ENCODE measurements at places on chromosomes 5 and 9. TPM values are rescaled to one million over a fixed set of nuclear protein-coding genes. Genes with fewer than 3 reads are reported as not detected.

DNA sequence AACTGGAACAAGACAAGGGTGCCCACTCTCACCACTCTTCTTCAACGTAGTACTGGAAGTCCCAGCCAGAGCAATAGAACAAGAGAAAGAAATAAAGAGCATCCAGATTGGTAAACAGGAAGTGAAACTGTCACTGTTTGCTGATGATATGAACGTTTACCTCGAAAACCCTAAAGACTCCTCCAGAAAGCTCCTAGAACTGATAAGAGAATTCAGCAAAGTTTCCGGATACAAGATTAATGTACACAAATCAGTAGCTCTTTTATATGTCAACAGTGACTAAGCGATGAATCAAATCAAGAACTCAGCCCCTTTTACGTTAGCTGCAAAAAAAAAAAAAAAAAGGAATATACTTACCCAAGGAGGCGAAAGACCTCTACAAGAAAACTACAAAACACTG lies 306.6 kb downstream of the PLK2 start:
- H3K4me3 ChIP-seq: no peak overlapping the region
- DNase-seq: no peak
- H3K27ac ChIP-seq: no peak overlapping the region
- no peaks in the 10 kb centered on the region for H3K4me1 ChIP-seq
- H3K27me3 ChIP-seq: no peaks in the 10 kb centered on the region

DNA sequence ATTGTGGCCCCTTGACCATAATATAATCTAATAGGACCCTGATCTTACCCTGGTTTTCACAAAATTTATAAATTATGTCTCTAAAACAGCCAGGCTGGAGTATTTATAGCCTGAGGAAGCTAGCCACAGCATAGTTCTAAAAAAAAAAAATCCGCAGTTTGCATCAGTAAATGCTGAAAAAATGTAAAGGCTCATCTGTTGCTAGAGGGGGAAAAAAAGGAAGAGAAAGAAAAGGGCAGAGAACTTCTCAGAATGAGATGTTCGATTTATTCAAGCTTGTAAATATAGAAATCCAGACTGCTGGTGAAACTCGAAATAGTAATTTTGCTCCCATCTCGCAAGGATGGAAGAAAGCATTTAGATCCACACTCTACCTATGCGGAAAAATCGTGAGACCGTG lies 467.5 kb downstream of the NTRK2 start:
- no peaks in the 10 kb centered on the region for H3K4me1 ChIP-seq
- H3K4me3 ChIP-seq: no peak overlapping the region
- H3K36me3 ChIP-seq: no peaks in the 10 kb centered on the region

PHF2 gene
- total RNA-seq: 39.1 TPM

GRCh38 chr5:155103146-155103545 lies 89.6 kb downstream of the KIF4B start:
- H3K4me3 ChIP-seq: no peak overlapping the region
- no peaks in the 10 kb centered on the region for H3K27me3 ChIP-seq
- DNase-seq: no peak
- H3K4me1 ChIP-seq: no peaks in the 10 kb centered on the region

- H3K36me3 ChIP-seq: no peaks in the 10 kb centered on the region
- H3K27me3 ChIP-seq: no peaks in the 10 kb centered on the region
- H3K4me3 ChIP-seq: peak overlapping the region; percentile 47
- H3K27ac ChIP-seq: peak overlapping the region; percentile 79
- DNase-seq: peak; percentile 74
Measured at GRCh38 chr5:150642567-150642927, 2.1 kb downstream of the SYNPO start.

ORM2 gene
- total RNA-seq: 3.1 TPM

GRCh38 chr5:121304838-121305237 lies 546.8 kb upstream of the FTMT start:
- H3K4me1 ChIP-seq: no peaks in the 10 kb centered on the region
- no peaks in the 10 kb centered on the region for H3K27me3 ChIP-seq
- no peaks in the 10 kb centered on the region for H3K36me3 ChIP-seq
- no peak overlapping the region for H3K27ac ChIP-seq
- no peak for DNase-seq

DNA sequence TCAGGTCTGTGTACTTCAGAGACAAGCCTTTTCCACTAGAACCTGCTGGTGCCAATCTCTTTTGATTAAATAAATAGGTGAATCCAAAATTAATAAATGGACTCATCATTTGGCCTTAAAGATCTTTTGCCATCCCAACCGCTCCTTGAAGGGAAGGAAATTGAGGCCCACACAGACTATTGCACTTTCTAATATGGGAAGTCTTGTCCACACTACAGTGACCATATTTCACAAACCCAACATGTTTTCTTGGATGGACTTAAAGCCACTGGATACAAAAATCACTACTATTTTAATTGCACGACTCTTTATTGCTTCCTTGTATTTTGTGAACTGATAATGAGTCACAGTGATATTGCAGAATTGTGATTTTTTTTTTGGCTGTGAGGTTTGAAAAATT lies 135.0 kb downstream of the DIRAS2 start:
- no peak overlapping the region for H3K4me3 ChIP-seq
- H3K27me3 ChIP-seq: no peaks in the 10 kb centered on the region
